ENCODE measurements at places on chromosomes 11 and 22.

GRCh38 chr11:73519266-73519665, 78.6 kb downstream of the FAM168A start:
- DNase-seq, result no peak

- no peak for DNase-seq
Observed at GRCh38 chr11:35354644-35355043, 64.7 kb downstream of the SLC1A2 start.

- DNase-seq, result no peak
Observed at GRCh38 chr11:5688482-5688881, 1.1 kb upstream of the TRIM22 start.

GRCh38 chr11:132072044-132072857, 701.8 kb downstream of the NTM start:
- DNase-seq, result no peak

GRCh38 chr11:27735281-27735680, 35.0 kb upstream of the BDNF start:
- no peak for DNase-seq

DNA sequence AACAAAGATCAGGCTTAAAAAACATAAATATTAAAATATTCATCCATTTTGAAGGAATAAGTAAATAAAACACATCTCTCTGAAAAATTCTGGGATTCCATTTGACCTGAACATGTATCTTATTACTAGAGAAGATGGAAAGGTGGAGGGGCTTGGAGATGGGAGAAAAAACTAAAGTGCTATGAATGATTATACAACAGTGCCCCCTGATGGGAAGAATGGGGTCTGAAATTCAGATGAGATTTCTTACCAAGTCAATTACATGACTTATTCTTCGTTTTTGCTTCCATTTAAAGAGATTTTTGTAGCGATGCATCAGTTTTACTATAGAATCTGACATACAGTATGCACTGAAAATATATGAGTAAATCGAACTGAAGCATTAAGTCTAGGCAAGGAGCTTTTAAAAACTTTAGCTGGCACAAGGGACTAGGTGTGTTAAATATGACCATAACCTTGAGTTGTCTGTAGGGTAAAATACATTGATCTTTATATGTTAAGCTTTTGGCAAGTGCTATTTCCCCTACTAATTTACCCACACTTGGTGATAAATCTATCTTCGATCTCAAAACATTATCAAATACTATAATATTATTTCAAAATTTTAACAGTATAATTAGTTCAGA, 718.8 kb downstream of the CNTN5 start:
- DNase-seq, result peak; percentile 42

GRCh38 chr11:19520681-19521080, 192.0 kb upstream of the NAV2 start:
- no peak for DNase-seq

DNA sequence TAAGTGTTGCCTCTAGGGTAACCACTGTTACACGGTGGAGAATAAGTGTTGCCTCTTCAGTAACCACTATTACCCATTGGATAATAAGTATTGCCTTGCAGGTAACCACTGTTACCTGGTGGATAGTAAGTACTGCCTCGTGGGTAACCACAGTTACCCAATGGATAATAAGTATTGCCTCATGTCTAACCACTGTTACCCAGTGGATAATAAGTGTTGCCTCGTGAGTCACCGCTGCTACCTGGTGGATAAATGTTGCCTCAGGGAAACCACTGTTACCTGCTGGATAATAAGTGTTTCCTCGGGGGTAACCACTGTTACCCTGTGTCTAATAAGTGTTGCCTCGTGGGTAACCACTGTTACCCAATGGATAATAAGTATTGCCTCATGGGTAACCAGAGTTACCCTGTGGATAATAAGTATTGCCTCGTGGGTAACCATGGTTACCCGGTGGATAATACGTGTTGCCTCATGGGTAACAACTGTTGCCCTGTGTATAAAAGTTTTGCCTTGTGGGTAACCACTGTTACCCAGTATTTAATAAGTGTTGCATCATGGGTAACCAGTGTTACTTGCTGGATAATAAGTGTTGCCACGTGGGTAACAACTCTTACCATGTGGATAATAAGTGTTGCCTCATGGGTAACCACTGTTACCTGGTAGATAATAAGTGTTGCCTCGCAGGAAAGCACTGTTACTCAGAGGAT, 12.3 kb upstream of the NXPE4 start:
- DNase-seq, result no peak

- DNase-seq, result no peak
Observed at GRCh38 chr11:66641834-66642233, 3.3 kb downstream of the RBM4 start.

DNA sequence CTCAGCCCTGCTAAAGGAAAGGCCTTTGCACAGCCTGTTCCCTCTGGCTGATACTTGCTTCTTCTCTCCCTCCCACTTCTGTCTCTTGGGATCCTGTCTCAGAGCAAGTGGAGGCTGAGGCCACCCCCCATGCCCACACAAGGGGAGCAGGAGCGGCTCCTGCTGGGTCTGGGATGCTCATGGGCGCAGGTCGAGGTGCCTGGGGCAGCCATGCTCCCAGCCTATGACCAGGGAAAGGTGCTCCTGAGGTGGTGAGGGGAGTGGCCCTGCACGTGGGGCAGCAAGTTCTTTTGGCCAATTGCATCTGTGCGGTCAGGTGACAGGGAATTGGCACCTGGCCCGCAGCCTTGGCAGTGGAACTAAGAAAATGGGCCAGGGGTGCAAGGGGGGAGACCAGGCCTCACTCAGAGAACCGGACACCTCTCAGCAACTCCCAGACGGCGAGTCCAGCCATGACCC, 1.5 kb downstream of the MAPK11 start:
- DNase-seq, result no peak

GRCh38 chr11:79264284-79264683, 176.5 kb downstream of the TENM4 start:
- DNase-seq, result no peak

DNA sequence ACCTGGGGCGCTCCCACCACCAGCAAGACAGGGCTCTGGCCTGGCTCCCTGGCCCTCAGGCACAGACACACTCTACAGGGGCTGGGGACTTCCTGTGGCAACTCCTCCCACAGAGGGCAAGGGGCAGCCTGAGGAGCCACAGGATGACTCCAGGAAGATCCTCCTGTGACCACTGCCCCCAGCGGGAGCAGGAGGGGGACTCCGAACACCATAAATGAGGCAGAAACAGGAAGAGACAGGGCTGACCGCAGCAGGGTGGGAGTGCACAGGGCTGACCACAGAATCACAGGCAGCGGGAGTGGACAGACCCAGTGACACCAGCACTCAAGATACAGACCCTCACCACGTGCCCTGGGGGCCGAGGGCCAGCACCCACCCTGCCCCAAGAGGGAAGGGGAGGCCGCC, 10.8 kb downstream of the ARAP1 start:
- DNase-seq, result no peak

GRCh38 chr22:29299136-29299900, 7.1 kb upstream of the GAS2L1 start:
- DNase-seq, result no peak

- DNase-seq, result no peak
Observed at GRCh38 chr11:26348776-26349175, 16.8 kb downstream of the ANO3 start.

GRCh38 chr11:115626414-115626813, 122.2 kb upstream of the CADM1 start:
- DNase-seq, result no peak

DNA sequence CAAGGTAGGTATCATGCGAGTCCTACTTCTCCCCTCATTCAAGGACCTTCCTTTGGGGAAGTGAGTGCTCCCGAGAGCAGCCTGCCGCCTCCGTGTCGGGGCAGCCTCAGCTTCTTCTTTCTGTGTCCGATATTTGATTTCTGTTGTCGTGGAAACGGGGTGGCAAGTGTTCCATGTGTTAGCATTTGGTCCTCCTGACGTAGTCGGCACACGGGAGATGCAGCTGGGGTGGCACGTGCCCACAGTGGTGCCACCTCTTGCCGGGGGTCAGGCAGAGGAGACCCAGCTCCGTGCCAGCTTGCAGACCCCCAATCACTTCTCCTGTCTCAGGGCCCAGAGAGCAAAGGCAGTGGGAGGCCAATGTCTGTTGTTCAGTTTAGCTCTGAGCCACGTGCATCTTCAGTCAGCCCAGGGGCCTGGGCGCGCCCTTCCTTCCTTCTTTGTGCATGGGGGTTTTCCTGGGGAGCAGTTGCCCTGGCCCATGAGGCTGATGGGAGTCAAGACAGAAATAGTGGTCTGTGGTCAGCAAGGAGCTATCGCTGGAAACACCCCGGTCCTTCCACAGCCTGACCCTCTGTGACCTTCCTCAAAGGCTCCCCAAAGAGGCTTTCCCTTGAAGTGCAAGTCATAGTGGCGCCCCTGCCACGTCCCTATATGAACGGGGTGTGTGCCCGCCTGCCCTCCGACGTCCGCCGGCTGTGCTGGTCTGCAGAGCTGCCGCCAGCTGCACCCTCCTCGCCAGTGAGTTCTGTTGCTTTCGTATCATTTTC, 44.5 kb downstream of the PARVB start:
- no peak for DNase-seq

- no peak for DNase-seq
Observed at GRCh38 chr11:44207292-44207691, 102.6 kb downstream of the ALX4 start.

DNA sequence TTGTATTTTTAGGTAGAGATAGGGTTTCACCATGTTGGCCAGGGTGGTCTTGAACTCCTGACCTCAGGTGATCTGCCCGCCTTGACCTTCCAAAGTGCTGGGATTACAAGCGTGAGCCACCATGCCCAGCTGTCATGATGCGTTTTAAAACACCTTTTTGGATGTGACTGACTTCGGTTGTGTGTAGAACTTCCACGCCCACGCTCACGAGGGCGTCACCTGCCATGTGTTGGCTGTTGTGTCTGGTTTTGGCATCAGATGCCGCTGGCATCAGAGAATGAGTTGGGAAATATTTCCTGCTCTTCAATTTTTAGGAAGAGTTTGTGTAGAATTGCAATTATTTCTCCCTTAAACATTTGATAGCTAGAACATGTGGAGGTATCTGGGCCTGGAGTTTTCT, 109.1 kb downstream of the KCNQ1 start:
- no peak for DNase-seq

GRCh38 chr11:61028135-61028729, 56.8 kb downstream of the CD6 start:
- no peak for DNase-seq

- no peak for DNase-seq
Observed at GRCh38 chr11:70532066-70532440, 133.7 kb downstream of the CTTN start.

- no peak for DNase-seq
Observed at GRCh38 chr11:36155770-36156160, 133.5 kb downstream of the COMMD9 start.

DNA sequence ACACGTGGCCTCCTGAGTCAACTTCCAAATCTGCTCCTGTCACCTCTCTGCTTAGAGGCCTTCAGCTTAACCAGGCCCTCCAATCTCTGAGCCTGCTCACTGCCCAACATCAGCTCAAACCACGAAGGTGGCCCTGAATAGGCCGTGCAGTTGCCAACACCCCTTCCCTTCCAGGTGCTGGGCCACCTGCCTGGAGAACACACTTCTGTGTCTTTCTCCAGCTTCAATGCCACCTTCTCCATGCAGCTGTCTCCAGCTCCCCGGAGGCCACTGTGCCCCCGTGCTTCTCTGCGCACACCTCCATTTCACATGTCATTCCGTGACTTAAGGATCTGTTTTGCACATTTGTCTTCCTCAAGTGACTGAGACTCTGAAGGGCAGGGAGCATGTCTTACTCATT, 5.3 kb downstream of the RELA start:
- no peak for DNase-seq

GRCh38 chr22:50583294-50583861, 729 bp upstream of the CHKB start:
- DNase-seq, result no peak

DNA sequence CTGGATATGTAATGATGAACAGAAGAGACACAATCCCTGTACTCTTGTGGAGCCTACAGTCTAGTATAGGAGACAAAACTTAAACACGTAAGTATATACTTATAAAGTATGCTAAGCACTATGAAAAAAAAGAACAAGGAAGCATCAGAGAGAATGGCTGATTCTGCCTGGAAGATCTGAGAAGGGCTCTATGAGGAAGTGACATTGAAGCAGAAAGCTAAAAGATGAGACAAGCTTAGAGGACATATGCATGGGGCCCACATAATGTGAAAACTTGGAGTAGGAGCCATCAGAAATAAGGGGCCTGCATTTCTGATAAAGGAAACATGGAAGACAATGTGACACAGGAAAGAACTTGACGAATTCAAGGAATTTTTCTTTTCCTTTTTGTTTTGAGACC, 16.6 kb downstream of the SAA1 start:
- no peak for DNase-seq

- DNase-seq, result no peak
Observed at GRCh38 chr11:93519179-93519578, 24.0 kb downstream of the SMCO4 start.

GRCh38 chr11:119248750-119249670, 42.9 kb downstream of the CBL start:
- no peak for DNase-seq

DNA sequence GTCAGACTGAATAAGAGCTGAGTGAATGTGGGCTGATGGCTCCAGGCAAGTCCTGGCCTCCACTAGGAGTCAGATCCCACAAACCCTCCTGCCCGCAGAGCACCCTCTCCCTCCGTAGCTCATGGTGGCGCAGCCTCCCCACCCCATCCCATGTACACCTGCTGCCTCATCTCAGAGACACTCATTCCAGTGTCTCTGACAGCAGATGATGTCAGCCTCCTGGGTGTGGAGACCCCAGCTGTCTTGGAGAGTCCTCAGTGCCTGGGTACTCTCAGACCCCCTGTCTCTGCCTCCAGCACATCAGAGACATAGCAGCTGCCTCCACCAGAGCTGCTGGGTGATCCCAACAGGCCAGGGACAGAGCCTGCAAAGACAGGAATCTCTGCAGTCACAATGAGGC, 9.5 kb downstream of the IGLL5 start:
- DNase-seq, result no peak

- DNase-seq, result no peak
Observed at GRCh38 chr11:93248602-93249001, 50.8 kb upstream of the SLC36A4 start.

DNA sequence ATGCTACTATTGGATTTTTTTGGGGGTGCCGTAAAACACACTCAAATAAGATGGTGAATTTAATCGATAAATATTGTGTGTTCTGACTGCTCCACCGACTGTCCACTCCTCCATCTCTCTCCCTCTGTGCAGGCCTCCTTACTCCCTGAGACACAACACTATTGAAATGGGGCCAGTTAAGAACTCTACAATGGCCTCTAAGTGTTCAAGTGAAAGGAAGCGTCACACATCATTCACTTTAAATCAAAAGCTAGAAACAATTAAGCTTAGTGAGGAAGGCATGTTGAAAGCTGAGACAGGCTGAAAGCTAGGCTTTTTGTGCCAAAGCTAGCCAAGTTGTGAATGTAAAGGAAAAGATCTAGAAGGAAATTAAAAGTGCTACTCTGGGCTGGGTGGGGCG, 156.7 kb downstream of the CTTN start:
- no peak for DNase-seq

- no peak for DNase-seq
Observed at GRCh38 chr11:46352063-46352841, 5.0 kb downstream of the DGKZ start.
